ENCODE measurements at places on chromosomes 3 and 15. TPM values are rescaled to one million over a fixed set of nuclear protein-coding genes. Genes with fewer than 3 reads are reported as not detected.

The CIAO2A gene
- total RNA-seq, result 84.6 TPM

DNA sequence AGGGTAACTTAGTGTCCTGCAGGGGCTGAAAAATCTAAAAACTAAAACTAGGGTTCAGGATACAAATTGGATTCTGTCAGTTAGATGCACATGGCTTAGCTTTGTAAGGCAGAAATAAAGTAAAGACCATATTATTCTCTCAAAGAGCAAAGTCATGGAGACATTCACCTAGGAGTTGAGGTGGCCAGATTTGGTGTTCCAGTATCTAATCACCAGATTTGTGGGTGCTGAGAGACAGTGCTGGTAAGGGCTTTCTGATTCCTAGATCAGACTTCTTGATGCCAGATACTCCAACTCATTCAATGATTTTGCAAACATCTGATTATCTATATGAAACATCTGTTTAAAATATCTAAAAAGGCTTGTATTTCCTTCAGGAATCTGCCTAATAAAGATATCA lies 28.3 kb upstream of the TBC1D5 start:
- DNase-seq, result no peak

GRCh38 chr15:38545179-38545578 lies 19.4 kb downstream of the RASGRP1 start:
- no peak for DNase-seq

- no peak for DNase-seq
Observed at GRCh38 chr3:47000922-47001730, 21.7 kb downstream of the NBEAL2 start.

DNA sequence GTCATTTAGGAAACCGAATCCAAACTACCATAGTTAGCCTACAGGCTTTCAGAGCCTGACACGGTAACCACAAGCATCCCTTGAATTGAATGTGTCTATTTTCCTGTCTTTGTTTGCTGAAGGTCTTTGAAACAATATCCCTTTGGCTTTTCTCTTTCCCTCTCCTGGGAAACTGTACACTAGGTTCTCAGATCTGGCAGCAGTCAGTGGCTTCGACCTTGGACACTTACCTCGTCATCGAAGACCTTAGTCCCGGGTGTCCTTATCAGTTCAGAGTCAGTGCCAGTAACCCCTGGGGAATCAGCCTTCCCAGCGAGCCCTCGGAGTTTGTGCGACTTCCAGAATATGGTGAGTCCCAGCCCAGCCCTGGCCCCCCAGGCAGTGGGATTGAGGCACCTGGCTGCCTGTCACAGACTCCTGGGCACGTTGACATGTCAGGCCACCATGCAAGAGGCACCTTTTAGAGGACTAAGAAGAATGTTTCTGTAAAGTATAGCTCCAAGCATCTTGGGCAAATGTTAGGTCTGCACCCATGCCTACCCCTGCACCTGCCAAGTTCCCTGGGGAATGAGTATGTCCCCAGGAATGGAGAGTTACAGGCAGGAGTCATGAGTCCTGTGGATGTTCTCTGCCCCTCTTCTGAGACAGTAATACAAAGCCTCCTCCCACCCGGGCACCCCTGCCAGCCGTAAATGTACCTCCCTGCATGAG lies 30.4 kb upstream of the UMPS start:
- no peak for DNase-seq

- DNase-seq, result peak; percentile 38
Observed at GRCh38 chr3:172106989-172107388, 67.6 kb downstream of the FNDC3B start.

- DNase-seq, result no peak
Observed at GRCh38 chr15:39188314-39188713, 392.6 kb upstream of the THBS1 start.

All from kidney epithelial cell (primary cell).